ENCODE measurements at places on chromosomes 7 and 10.

- no peak for DNase-seq
Observed at GRCh38 chr10:8665322-8665721, 610.8 kb downstream of the GATA3 start.

DNA sequence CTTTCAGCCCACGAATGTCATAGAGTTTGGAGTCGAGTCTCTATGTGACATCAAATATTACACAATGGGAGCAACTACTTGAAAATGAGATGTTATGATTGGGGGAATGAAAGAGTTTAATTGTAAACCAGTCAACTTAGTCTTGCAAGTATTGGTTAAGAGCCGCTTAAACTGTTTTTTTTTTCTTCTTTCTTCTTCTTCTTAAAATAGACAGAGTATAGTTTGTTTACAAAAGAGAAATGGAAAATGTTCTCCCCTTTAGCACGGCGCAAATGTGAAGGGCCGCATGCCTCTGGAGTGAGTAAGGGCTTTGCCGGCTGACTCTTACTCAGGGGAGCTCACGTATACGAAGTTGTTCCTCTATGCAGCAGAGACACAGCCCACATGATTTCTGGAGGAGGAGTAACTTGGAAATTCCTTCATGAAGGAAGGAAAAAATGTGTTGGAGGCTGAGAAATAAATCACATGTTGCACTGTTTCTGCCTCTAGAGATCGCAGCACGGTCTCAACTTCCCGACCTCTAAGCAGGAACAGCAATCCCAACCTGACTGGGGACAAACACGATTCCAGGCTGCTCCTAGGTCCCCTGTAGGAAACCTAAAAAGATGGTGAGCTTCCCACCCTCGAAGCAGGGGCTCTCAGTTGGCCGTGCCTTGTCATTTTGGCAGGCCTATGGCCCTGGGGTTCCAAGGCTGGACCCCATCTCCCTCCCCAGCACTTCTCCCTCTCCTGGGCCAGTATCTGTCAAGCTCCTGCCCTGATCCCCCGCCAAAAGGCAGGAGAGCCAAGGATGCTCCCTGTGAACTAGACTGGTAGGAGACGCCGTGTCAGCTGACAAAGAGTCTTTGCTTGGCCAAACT is 44.8 kb downstream of the MYOF start:
- DNase-seq, result no peak

DNA sequence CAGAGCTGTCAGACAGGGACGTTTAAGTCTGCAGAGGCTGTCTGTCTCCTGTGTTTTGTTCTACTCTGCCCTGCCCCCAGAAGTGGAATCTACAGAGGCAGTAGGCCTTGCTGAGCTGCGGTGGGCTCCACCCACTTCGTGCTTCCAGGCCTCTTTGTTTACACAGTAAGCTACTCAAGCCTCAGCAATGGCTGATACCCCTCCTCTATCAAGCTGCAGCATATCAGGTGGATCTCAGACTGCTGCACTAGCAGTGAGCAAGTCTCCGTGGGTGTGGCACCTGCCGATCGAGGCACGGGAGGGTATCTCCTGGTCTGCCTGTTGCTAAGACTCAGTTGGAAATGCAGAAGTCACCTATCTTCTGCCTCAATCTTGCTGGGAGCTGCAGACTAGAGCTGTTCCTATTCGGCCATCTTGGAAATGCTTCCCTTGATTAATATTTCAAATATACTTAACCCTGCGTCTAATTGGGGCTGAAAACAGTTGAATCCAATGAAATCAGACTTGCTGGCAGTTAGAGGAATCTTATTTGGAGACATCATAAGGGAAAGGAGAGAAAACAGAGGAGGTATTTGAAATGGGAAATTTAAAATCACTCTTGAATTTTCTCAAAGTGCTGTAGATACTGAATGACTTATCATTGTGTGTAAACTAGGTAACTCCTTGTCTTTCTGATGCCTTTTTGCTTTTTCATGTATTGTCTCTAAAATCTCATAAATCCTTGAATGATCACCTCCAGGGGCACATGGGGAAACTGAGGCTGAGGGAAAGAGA is 13.8 kb upstream of the CYP3A5 start:
- no peak for DNase-seq

DNA sequence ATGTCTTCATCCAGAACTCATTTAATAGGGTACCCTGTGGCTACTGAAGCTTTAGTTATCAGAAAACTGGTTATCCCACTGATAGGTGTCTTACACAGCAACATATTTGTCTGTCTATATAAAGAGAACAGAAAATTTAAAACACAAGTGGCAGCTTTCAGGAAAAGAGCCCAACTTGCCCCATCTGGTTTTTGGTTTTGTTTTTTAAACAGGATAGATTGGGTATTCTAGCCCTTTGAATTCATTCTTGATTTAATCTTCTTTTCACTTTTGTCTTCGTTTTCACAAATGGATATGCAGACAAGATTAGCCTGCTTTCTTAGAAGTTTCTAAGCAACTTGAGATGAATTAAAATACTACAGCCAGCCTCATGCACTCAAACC is 91.3 kb downstream of the KLF6 start:
- no peak for DNase-seq

DNA sequence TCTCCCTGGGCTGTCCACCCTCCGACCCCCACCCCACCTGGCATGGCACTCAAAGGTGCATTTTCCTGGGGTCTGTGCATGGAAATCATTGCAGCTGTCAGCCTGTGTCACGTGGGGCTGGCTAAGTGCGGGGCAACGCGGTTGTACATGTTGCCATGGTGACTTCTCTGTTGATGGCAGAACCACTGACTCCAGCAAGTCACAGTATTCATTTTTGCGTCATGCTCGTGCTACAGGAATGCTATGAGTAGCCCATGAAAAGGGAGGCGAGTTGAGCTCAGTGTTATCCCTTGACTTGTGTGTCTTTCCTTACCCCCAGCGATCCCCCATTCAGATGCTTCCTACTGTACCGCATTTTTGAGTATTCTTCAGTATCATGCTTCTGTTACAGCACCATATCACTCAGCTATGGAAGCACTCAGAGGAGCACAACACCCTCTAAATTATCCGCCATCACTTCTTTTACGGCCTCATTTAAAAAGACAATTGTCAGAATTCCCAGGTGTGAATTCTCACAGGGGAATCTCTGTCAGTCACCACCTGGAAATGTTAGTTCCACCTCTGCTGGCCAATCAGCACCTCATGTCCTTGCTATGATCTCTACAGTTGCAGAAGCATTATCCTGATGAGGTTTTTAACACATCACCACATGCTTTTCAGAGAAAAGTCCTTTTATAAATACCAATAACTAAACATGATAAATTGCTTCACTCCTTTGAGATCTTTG is 194.4 kb upstream of the C7orf33 start:
- DNase-seq, result no peak

GRCh38 chr7:31114593-31115343 is 62.7 kb downstream of the ADCYAP1R1 start:
- no peak for DNase-seq

DNA sequence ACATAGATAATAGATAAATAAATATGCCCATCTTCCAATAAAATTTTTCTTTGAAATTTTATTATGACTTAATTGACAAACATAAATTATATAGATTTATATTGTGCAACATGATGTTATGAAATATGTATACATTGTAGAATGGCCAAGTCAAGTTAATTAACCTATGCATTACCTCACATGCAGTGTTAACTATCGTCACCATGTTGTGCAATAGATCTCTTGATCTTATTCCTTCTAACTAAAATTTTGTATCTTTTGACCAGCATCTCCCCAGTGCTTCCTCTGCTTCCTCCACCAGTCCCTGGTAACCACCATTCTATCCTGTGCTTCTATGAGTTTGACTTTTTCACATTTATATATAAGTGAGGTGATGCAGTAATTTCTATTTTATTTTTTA is 259.6 kb downstream of the SUGCT start:
- no peak for DNase-seq

DNA sequence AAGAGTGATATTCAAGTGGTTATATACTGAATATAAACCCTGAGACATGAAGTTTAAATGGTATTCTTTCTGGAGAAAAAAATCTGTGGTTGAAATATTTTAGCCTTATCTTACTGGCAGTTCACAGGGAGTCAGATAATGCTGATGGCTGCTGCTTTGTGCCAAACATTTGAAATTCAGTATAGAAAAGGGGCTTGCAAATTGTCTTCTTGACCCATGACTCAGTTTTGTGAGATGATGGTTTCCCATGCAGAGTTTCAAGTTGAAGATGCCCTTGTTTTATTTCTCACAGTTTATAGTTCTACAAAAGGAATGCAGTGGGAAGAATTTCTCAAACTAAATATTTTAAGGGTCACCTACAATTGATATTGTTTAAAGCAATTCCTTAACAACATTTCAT is 251.1 kb upstream of the MEOX2 start:
- no peak for DNase-seq

DNA sequence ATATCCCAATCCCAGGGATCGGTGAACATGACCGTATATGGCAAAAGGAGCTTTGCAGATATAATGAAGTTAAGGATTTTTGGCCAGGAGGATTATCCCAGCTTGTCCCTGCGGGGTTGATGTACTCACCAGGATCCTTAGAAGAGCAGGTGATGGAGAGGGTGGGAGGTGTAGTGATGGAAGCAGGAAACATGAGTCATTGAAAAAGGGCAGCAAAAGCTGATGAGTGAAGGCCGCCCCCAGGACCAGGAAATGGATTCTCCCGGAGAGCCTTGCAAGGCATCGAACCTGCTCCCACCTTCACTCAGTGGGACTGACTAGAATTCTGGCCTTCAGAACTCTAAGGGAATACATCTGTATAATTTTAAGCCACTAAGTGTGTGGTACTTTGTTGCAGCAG is 5.2 kb upstream of the NUPR2 start:
- no peak for DNase-seq

DNA sequence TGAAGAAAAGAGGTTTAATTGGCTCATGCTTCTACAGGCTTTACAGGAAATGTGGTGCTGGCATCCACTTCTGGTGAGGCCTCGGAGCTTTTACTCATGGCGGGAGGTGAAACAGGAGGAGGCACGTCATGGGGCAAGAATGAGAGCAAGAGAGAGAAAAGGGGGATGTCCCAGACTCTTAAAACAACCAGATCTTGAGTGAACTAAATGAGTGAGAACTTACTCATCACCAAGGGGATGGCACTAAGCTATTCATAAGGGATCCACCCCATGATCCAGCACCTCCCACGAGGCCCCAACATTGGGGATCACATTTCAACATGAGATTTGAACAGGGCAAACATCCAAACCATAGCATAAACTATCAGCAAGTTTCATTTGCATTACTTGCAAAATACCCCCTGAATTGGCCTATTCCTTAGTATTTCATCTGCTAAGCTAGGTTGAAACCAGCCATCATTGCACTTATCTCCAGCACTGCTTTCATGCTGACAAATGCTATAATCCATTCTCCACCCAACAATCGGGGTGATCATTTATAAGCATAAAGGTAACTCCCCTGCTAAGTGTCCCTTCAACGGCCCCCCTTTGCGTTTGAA is 179.0 kb downstream of the NOC3L start:
- peak; percentile 32 for DNase-seq

DNA sequence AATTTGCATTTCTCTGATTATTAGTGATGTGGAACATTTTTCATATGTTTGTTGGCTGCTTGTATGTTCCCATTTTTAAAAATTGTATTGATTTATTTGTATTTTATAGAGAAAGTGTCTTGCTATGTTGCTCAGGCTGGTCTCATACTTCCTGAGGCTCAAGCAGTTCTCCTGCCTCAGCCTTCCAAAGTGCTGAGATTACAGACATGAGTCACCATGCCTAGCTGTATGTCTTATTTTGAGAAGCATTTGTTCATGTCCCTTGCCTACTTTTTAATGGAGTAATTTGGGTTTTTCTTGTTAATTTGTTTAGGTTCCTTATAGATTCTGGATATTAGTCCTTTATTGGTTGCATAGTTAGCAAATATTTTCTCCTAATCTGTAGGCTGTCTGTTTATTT is 214.2 kb upstream of the KAT6B start:
- no peak for DNase-seq

DNA sequence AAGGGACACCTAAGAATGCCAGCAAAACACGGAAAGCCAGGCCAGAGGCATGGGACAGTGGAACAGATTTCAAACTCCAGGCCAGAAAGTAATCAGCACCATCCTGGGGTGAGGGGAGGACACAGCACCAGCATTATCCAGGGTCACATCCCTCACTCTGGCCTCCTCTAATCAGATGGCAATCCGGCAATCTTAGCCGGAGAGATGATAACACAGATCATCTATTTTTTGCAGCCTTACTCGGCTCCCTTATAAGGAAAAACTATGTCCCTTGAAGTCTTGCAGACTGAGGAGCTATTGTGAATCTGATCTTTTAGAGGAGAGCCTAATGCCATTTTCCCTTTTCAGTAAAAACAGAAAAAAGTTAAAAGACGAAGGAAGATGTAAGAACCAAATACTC is 16.5 kb downstream of the TRIL start:
- DNase-seq, result no peak

DNA sequence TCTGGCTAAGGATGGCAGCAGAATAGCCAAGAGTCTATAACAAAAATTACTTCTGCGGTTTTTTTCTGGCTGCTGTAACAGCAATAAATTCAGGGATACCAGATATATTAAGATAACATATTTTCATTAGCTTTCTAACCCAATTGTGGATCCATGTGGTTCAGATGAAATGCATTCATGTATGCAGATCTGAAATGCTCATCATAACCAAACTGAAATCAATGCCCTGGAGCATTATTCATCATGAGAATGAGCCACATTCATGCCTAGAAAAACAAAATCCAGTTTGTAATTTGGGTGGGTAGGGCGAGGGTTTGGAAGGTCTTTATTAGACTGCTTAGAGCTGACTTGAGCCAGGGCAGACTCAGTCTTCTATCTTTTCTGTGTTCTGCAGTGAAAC is 69.8 kb upstream of the SEMA3A start:
- no peak for DNase-seq

DNA sequence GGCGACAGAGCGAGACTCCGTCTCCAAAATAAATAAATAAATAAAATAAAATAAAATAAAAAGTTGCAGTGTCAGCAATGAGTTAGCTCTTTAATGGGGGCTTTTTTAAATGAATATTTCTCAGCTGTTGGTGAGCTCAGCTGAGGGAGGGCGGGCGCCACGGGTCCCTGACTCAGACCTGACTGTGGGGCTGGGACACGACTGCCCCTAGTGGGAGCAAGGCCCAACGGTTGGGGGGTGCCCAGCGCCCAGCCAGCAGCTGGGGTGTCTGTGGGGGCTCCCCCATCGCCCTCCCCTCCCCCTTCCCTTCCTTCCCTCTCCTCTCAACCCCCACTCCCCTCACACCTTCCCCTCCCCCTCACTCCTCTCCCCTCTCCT is 46.6 kb downstream of the PWWP2B start:
- peak; percentile 75 for DNase-seq

- no peak for DNase-seq
Observed at GRCh38 chr10:36057180-36057579, 415.1 kb upstream of the FZD8 start.

DNA sequence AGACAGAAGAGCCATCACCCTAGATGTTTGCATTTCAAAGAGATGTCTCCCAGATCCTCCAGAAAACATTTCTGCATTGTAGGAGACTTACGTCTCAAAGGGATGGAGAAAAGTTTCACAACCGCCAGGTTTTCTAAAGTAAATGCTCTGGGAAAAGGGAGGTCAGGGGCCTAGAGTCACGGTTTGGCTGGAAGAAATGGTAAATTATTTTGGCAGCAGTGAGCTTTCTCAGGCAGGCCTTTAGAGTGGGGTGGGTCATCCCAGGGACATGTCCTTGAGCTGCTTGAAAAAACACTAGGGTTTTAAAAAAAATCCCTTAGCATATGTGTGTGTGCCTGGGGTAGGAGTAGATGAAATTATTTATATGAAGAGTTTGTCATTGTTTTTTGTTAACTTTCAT is 728.8 kb downstream of the TYW1 start:
- no peak for DNase-seq

GRCh38 chr10:12194752-12195271 is 879 bp downstream of the NUDT5 start:
- peak; percentile 57 for DNase-seq
